ENCODE measurements at places on chromosomes 6 and 20.
A peak's percentile ranks its signal among the peaks of the same experiment; 100 is the strongest.

DNA sequence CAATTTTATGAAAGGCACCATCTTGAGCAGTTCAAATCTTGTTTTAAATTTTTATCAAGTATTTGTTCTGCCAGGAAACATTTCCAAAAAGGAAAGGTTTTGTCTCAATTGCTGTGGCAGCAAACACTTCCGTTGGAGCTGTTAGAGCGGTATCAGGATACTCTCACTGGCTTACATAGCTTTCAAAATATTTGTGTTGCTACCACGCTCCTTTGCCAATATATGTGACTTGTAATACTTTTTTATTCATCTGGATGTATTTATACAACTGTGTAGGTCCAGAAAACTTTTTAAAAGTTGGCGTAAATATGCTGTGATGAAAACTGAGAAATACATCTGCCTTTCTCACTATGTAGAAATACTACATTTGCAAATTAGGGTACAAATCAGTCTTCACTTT is 37.8 kb upstream of the NHSL1 start:
- no peak for DNase-seq

DNA sequence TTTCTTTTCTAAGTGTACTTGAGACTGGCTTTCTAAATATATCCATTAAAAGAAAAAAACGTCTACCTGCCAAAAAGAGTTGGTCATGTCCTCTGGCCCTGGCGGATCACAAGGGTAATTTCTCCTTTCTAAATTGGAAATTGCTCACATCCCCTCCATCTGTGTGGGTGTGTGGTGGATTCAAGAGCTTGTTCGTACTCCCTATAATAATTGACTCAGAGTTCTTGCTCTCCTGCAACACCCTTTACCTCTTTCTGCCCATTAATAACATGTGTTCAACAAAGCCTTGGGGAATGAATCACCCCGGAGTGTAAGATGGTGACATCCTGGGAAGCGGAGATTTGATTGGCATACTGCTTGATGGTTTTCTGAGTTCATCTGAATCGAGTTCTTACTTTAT is 263.8 kb downstream of the ALDH8A1 start:
- DNase-seq = no peak

GRCh38 chr20:11958855-11959254 is 41.2 kb downstream of the BTBD3 start:
- no peak for DNase-seq

DNA sequence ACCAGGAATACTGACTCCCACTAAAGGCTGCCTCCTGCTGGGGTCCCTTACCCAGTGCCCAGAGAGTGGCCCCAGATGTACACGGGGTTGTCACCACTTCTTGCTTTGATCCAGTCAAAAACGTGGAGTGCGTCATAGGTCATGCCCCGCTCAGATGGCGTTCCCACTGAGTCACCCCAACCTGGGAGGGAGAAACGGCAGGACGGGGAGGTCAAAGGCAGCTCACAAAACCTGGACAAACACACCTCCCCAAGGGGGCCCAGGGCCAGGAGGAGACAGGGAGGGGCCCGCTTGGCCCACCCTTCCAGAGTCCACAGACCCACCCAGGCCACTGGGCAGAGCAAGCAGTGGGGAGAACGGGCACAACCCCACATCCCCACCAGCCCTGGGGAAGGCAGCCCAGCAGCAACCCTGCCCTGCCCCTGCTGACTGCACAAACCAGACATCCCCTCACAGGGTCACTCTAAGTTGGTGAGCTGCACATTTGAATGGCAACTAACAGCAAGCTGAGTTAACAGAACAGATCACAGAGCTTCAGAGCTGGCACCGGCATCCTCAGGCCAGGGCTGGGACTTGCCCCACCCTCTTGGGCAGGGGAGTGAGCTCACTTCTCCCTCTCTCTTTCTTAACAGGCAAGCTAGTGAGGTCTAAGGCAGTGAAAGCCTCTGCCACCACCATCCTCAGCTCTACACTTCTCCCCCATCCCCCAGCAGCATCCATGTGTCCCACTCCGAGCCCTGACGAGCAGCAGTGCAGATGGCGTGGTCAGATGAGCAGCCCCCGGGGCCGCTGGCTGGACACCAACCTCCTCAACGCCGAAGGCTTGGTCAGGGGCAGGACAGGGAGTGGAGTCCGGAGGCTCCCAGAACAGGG is 61.7 kb downstream of the PYGB start:
- peak; percentile 65 for DNase-seq

DNA sequence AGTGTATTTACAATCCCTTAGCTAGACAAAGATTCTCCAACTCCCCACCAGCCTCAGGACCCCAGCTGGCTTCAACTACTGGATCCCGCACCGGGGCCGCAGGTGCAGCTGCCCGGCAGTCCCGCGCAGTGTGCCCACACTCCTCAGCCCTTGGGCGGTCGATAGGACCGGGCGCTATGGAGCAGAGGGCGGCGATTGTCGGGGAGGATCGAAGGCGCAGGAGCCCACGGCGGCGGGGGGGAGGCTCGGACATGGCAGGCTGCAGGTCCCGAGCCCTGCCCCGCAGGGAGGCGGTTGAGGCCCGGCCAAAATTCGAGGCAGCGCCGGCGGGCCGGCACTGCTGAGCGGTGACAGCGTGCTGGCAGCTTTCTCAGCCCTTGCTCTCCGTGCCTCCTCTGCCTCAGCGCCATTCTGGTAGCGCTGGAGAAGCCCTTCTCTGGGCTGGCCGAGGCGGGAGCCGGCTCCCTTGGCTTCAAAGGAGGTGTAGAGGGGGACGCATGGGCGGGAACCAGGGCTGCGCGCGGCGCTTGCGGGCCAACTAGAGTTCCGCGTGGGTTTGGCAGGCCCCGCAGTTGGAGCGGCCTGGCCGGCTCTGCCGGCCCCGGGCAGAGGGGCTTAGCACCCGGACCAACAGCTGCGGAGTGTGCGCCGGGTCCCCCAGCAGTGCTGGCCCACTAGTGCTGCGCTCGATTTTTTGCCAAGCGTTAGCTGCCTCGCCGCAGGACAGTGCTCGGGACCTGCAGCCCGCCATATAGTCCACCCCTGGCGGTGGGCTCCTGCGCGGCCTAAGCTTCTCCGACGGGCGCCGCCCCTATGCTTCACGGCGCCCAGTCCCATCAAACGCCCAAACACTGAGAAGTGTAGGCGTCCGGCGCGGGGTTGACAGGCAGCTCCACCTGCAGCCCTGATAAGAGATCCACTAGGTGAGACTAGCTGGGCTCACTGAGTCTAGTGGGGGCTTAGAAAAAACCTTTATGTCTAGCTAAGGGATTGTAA is 32.4 kb upstream of the KIF13A start:
- no peak for DNase-seq

DNA sequence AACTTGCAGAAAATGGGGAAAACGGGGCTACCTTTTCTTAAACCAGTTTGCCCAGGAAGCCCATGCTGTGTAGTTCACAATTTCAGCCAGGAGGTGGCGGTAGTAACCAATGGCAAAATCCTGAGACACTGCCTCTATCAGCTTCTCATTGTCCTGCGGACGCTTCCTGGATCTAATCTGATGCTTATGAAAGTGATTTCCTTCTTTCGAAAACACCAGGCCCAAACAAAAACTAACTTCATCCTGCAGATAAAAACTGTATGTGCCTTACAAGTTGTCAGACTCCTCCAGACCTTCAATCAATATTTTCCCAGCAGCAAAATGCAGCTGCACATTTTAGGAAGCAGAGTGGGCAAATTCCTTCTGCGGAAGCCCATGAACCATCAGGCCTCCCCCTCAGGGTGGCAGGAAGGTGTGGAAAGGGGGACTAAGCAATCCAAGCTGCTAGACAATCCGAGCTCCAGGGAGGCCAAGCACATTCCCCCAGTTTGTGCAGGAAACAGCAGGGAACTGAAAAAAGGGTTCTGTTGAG is 88.5 kb downstream of the LY86 start:
- DNase-seq = peak; percentile 65

- DNase-seq = no peak
Measured at GRCh38 chr6:153976921-153977693, 61.9 kb upstream of the OPRM1 start.

- no peak for DNase-seq
Measured at GRCh38 chr6:5682530-5682929, 324.2 kb downstream of the NRN1 start.

GRCh38 chr6:93751969-93752368 is 332.6 kb upstream of the EPHA7 start:
- no peak for DNase-seq

- no peak for DNase-seq
Measured at GRCh38 chr6:56155634-56156141, 91.7 kb downstream of the COL21A1 start.

DNA sequence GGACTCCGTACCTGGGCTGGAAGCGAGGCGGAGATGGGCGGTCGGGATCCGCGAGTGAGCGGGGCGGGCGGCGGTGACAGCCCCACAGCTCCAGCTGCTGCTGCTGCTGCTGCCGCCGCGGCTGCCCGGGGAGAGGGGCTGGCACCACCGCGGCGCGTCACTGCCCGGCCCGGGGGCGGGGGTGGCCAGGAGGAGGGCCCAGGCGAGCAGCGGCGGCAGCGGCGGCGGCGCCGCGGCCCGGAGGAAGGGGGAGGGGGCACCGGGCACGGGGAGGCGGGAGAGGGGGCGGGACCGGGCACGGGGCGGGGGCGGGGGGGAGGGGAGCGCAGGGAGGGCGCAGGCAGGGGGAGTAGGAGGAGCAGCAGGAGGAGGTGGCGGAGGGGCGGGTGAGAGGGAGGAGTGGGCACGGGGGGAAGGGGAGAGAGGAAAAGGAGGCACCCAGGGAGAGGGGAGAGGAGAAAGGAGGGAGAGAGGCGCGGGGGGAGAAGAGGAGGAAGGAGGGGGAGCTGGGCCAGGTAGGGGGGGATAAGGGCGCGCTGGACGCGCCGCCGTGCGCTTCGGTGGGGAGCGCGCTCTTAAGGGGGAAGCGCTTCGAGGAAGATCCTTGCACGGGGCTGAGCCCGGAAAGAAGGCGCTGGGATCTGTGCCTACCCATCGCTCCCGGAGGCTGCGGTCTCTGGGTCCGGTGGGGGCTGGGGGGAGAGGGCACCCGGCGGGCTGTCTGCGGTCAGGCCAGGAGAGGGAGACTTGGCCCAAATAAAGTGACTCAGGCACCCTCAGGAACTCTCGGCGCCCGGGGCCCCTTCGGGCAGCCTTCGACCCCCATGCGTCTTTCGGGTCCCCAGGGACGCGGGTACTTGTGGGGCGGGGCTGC is 101.5 kb downstream of the NOL4L start:
- peak; percentile 3 for DNase-seq

DNA sequence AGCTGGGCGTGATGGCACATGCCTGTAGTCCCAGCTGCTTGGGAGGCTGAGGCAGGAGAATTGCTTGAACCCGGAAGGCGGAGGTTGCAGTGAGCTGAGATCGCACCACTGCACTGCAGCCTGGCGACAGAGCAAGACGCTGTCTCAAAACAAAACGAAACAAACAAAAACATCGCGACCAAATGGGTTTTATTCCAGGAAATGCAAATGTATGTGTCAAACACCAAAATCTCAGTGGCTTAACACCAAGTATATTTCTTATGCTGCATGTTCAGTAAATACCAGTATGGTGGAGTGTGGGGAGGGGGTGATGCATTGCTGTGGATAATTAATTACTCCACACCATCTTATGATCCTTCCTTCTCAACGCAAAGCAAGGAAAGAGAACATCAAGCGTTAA is 28.1 kb downstream of the ACTR5 start:
- DNase-seq = no peak

- DNase-seq = peak; percentile 34
Measured at GRCh38 chr6:11009353-11009752, 34.8 kb downstream of the ELOVL2 start.

- no peak for DNase-seq
Measured at GRCh38 chr20:31515775-31516107, 1.5 kb downstream of the HM13 start.

DNA sequence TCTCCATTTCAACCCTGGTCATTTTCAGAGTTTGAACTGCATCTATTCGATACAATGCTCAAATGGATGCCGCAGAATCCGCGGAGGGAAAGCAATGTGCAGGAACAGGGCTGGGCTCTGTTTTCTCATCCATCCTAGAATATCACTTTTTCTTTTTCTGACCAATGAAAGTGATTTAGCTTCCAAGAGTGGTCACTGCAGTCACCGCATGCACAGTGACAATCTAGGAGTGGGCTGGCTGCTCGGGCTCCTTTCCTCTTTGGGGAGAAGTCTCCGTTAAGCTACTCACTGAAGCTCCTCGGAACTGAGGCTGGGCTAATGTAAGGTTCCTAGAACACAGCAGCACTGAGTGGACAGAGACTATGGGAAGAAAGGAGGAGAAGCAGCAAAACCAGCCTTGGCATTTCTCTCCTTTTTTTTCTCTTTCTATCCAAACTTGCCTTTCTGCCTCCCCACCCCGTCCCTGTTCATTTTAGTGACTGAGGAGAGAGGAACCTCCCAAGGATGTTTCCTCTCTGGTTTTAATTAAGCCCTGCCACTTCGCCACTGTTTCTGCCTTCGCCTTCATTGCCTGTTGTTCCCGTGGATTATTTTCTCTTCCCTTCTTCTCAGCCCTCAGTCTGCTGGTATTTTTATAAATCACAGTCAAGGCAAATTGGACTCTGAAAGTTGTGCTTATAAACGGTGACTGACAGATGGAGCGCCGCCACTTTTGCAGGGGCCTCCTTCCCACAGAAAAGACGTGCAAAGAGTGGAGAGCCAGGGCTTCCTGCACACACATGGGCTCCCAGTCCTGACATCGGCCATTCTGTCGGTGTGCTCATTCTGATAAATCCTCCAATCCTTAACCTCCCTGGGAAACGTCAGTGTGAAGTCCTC is 41.1 kb downstream of the RAMACL start:
- no peak for DNase-seq

DNA sequence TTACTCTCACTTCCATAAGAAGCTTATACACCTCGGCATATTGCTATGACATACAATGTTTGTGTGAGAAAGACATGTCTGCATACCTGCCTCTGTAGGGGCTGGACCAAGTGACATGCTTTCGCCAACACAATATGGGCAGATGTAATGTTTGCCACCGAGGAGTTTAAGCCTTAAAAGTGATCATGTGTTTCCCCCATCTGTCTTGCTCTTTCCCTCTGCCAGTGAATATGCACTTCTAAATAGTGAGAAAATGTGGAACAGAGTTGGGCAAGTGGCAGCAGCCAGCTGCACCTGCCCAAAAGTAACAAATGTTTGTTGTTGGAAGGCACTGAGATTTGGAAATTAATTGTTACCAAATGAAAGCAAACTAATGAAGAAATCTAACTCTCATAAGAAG is 274.8 kb upstream of the BTBD3 start:
- DNase-seq = no peak

- no peak for DNase-seq
Measured at GRCh38 chr6:11977193-11977592, 34.9 kb upstream of the HIVEP1 start.

DNA sequence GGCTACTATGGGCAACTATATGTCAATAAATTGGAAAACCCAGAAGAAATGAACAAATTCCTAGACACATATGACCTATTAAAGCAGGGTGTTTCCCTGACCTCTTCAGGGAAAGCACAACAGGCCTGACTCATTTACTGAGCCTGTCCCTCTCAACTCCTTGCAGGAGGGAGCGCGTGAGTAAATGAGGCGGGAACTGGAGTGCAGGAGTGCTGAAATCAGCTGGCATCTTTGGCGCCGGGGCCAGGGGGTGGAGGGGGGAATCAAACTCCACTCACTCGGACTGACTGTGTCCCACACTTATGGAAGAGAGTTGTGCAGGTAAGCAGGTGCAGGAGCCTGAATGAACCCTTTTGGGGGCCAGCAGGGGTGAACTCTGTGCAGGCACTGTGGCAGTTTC is 671.2 kb upstream of the PTCHD4 start:
- DNase-seq = no peak

GRCh38 chr6:2178125-2178524 is 67.3 kb downstream of the GMDS start:
- DNase-seq = no peak

GRCh38 chr6:154993026-154993425 is 2.1 kb upstream of the TIAM2 start:
- DNase-seq = no peak

- DNase-seq = no peak
Measured at GRCh38 chr6:26360451-26361416, 4.3 kb upstream of the BTN3A2 start.

Data from HCT116 (cell line).